ENCODE measurements at places on chromosomes 7 and 10.
A peak's percentile ranks its signal among the peaks of the same experiment; 100 is the strongest.

DNA sequence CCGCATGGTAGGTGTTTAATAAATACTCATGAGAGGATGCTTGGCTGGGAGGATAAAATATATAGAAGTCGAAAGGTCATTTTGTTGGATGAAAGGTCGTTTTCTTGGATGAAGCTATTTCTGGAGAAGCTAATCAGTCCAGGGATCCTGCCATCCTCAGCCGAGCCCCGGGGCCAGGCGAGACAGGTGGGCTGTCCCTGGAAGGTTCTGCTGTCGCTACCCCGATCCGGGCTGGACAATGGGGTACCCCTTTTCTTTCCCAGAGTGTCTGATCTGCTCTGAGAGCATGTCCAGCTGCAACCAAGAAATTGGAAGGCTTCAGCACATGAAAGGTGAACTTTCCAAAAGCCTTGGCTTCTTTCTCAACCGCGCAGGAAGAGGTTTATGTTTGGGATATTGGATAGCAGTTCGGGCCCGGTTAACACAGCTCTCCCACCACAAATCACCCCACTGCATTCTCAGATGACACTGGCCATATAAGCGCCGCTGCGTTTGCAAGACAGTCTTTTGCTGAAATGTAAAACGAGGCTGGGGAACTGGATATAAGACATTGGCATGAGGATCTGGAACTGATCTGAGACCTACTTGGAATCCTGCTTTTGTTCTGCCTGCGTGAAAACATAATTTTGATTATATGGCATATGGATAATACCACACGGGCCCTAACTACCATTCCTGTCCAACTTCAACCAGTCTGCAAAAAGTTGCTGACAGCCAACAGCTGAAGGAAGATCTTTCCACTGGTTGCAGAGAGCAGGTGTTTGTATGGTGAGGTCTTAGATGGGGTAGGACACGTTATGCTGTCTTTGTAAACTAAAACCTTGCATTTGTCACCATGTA is 31.2 kb upstream of the MSRB2 start:
- no peak for DNase-seq

GRCh38 chr7:152383341-152384234 is 52.2 kb downstream of the KMT2C start:
- no peak for DNase-seq

GRCh38 chr10:106551501-106552062 is 612.9 kb downstream of the SORCS1 start:
- no peak for DNase-seq

DNA sequence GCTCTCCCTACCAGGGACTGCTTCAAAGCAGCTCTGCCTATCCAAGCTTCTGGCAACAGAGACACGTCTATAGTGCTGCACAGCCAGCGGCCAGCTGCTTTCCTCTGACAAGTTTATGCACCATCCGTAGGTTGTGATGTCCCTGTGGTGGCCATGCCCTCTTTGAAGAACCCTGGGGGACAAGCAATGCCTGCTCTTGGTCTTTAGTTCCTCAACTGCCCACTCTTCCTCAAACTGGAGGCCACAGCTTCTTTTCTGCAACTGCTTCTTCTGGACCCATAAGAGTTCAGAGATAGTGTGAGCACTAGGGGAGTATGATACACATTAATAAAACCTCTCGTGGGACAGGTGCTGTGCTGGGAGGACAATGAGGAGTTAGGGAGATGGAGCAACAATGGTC is 164.9 kb downstream of the ELMO1 start:
- DNase-seq: no peak

GRCh38 chr10:36736311-36736710 is 389.1 kb upstream of the ANKRD30A start:
- DNase-seq: peak; percentile 7

GRCh38 chr7:20783700-20784387 is 2.8 kb downstream of the SP8 start:
- no peak for DNase-seq

DNA sequence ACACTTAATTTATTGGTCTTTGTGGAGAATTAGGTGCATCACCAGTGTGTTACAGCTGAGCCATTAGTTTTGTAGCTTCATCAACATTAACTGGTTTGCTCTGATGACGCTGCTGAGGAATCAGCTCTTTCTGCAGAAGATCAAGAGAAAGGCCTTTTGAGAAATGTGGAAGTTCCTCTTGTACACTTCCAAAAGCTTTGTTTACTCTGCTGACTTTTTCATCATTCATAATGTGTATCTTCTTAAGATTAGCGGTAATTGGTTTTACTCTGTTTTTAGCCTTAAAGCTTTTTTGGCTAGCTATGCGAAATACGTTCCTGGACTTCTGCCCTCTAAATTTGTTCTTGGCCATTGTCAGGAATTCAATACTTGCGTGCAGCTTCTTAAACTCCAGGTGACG is 8.2 kb upstream of the PHYH start:
- no peak for DNase-seq

DNA sequence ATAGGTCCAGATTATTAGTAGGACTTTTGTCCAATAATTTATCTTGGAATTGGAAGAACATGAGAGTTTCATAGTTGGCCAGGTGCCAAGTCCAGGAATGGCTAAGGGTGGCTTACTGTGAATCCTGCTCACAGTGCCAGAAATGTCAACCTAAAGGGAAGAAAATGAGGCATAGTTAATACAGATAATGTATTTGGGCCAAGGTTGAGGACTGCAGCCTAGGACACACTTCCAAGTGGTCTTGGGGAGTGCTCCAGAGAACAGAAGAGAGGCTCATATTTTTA is 78.2 kb downstream of the MAPK8 start:
- DNase-seq: no peak

- no peak for DNase-seq
These were observed 78.5 kb downstream of the ETV1 start for GRCh38 chr7:13910805-13911551.

- DNase-seq: no peak
These were observed 638.4 kb downstream of the GALNT17 start for GRCh38 chr7:71770269-71770907.
